Breast epithelium (tissue), 4 donors: ENCODE measurements at places on chromosomes 6 and 20. TPM values are rescaled to one million over a fixed set of nuclear protein-coding genes. Genes with fewer than 3 reads are reported as not detected.

The RBBP8NL gene
- total RNA-seq = 2.0 TPM

GRCh38 chr6:109339906-109340678, 42.2 kb downstream of the CD164 start:
- DNase-seq = no peak

The LSM2 gene
- total RNA-seq = 32.6 TPM

DNA sequence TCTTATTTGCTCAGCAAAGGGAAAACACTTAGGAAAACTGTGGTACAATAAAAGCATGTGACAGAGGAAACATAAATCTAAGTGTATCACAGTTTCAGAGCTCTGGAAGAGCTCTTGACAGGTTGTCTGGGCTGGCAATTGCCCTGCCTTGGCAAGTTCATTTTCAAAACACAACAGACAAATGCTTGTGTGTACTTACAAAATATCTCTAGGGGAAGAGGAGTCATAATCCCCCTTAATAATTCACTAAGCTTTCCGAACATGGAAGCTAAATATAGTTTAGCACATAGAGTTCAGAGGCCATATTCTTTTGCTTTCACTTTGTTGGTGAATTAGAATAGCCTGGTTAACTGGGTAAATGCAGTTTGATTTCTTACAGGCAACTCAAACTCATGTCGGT, 211.6 kb upstream of the THEMIS start:
- no peak for DNase-seq

The MYO6 gene
- total RNA-seq = 143 TPM

- DNase-seq = no peak
Measured at GRCh38 chr6:167470101-167470835, 145.4 kb downstream of the TTLL2 start.

The PKIG gene
- total RNA-seq = 59.9 TPM
